ENCODE measurements at places on chromosomes 1 and 21.

DNA sequence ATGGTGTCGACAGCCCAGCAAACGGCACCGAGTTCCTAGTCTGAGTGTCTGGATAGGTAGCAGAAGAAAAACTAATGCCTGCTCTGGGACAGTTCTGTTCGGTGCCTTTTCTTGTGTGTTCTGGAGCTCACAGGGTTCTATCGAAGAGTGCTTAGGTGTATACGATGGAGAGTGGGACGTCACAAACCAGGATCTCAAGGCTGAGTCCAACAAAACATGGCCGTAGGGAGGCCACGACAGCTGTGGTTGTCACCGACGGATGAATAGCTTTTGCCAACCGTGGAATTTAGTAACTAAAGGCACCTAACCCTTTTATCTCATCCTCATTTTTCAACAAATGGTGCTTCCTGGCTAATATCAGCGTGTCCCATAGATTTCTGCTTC is 635 bp upstream of the SYNJ1 start:
- H3K4me1 ChIP-seq: peaks cover 22% of the 10 kb centered on the region
- peaks cover 3% of the 10 kb centered on the region for H3K36me3 ChIP-seq
- DNase-seq: no peak

DNA sequence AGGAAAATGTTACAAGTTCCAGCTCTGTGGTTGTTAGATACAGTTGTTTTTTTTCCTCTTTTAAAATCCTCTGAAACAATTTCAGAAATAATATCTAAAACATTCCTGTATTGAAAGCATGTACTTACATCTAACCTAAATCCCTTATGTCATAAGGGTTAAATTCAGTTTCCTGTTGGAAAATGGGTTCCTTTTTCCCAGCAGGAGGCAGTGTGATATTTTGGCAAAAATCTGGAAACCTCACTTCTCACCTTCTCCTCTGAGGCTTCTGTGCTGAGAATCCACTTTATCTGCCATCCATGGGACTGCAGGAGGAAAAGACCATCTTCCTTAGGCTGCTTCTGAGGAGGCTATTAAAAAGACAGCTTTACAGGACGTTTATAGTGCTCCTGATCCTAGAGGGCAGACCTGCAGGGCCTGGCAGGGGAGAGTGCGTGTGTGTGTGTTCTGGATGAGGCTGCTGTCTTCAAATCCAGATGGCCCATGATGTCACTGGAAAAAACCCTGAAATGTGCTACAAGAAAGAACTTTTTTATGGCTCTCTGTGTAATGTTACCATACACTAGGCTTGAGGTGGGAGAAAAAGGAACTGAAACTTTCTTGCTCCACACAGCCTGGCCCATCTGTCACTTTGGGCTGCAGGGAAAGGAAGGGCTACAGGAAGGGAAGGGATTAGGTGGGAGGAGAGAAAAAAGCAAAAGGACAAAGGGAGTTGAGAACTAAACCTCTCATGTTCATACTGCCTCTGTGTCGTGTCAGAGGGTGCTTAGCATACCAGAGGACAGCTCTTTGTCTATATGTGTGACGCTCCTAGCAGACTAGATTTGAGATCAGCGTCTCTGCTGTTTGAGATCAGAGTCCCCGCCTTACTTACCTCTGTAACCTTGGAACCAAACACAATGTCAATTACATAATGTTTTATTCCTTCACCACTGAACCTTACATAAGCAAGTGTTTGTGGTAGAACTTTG is 379.2 kb upstream of the SPAG17 start:
- no peaks in the 10 kb centered on the region for H3K27me3 ChIP-seq
- no peak overlapping the region for H3K27ac ChIP-seq
- H3K4me1 ChIP-seq: no peaks in the 10 kb centered on the region
- no peak for DNase-seq
- H3K36me3 ChIP-seq: no peaks in the 10 kb centered on the region

- H3K27ac ChIP-seq: no peak overlapping the region
- H3K36me3 ChIP-seq: no peaks in the 10 kb centered on the region
- no peaks in the 10 kb centered on the region for H3K27me3 ChIP-seq
- no peaks in the 10 kb centered on the region for H3K4me1 ChIP-seq
- H3K4me3 ChIP-seq: no peak overlapping the region
- DNase-seq: no peak
These were observed 77.7 kb upstream of the TMEM51 start for GRCh38 chr1:15075817-15076216.

DNA sequence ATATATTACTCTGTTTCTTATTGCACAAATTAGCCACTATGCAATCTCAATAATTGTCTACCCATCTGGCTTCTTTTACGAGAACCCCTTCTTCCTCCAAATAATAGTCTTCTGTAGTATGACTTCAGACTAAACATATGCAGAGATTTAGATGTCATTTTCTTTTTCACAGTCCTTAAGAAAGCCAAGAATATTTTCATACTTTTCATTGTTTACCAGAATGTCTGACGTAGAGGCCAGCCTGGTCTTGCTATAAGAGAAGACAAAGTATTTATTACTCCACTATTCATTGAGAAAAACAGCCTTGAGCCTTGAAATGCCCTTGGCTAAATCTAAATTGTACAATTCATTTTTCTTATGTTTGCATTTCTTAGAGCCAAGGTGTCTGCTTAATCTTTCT is 714.9 kb upstream of the CXADR start:
- H3K27ac ChIP-seq: no peak overlapping the region
- no peaks in the 10 kb centered on the region for H3K27me3 ChIP-seq
- H3K4me3 ChIP-seq: no peak overlapping the region
- H3K4me1 ChIP-seq: no peaks in the 10 kb centered on the region

GRCh38 chr1:38788341-38789336 is 70.9 kb downstream of the RRAGC start:
- H3K27ac ChIP-seq: no peak overlapping the region
- no peak for DNase-seq
- H3K27me3 ChIP-seq: no peaks in the 10 kb centered on the region
- H3K4me3 ChIP-seq: no peak overlapping the region

DNA sequence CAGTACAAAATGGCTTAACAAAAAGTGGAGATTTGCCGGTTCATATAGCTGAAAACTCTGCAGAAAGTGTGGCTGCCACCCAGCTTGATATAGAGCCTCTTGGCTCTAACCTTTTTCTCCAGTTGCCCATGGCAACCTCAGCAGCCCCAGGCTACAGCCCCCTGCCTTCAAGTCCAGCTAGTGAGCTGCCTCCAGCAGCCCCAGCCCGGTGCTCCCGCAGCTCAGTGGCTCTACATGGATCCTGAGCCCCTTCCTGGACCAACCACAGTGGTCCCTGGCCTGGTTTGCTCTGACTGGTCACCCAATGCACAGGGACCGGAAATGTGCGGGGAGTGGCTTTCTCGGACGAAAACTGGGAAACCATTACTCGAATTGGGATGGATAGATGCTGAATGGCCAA is 13.3 kb upstream of the ATF3 start:
- H3K4me1 ChIP-seq: no peaks in the 10 kb centered on the region
- no peaks in the 10 kb centered on the region for H3K36me3 ChIP-seq
- H3K27me3 ChIP-seq: no peaks in the 10 kb centered on the region
- no peak overlapping the region for H3K27ac ChIP-seq
- DNase-seq: no peak

DNA sequence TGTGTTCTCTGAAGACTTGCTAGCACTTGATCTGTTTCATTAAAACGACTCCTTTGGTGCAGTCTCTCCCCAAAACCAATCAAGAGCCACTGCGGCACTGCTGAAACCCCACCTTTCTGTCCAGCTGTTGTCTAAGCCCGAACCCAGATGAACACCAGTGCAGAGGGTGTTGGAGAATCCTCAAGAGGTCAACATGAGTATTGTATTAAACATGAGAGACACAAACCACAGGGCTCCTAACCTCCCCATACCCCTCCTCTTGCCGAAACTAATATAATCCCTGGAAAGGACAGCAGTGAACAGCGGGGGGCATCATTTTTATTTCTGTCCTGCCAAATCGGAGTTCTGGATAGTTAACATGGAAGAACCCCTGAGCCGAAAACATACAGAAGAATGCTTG is 333.9 kb downstream of the CAMTA1 start:
- DNase-seq: no peak
- H3K27ac ChIP-seq: no peak overlapping the region
- H3K4me1 ChIP-seq: no peaks in the 10 kb centered on the region
- H3K27me3 ChIP-seq: no peaks in the 10 kb centered on the region
